Body of pancreas (tissue), 4 donors: ENCODE measurements at places on chromosomes 6 and 20. TPM values are rescaled to one million over a fixed set of nuclear protein-coding genes. Genes with fewer than 3 reads are reported as not detected.

Gene WFDC2
- total RNA-seq, result 11.9 TPM

GRCh38 chr6:18985061-18985460 is 597.9 kb downstream of the RNF144B start:
- no peaks in the 10 kb centered on the region for H3K27me3 ChIP-seq
- no peak for DNase-seq
- H3K4me3 ChIP-seq, result no peak overlapping the region
- no peaks in the 10 kb centered on the region for H3K36me3 ChIP-seq
- H3K4me1 ChIP-seq, result no peaks in the 10 kb centered on the region
- H3K27ac ChIP-seq, result no peak overlapping the region

Gene OPN5
- not detected for total RNA-seq

GRCh38 chr6:104282581-104282980 is 577.1 kb downstream of the HACE1 start:
- no peak overlapping the region for H3K4me3 ChIP-seq
- no peaks in the 10 kb centered on the region for H3K4me1 ChIP-seq
- no peaks in the 10 kb centered on the region for H3K36me3 ChIP-seq
- H3K27ac ChIP-seq, result no peak overlapping the region
- H3K27me3 ChIP-seq, result no peaks in the 10 kb centered on the region
- no peak for DNase-seq

- no peaks in the 10 kb centered on the region for H3K4me1 ChIP-seq
- no peaks in the 10 kb centered on the region for H3K27me3 ChIP-seq
- DNase-seq, result no peak
- H3K36me3 ChIP-seq, result no peaks in the 10 kb centered on the region
- H3K27ac ChIP-seq, result no peak overlapping the region
Measured at GRCh38 chr6:138800377-138801150, 4.7 kb downstream of the ECT2L start.

Gene OR2H2
- total RNA-seq, result not detected

Gene GLP1R
- total RNA-seq, result 5.7 TPM

DNA sequence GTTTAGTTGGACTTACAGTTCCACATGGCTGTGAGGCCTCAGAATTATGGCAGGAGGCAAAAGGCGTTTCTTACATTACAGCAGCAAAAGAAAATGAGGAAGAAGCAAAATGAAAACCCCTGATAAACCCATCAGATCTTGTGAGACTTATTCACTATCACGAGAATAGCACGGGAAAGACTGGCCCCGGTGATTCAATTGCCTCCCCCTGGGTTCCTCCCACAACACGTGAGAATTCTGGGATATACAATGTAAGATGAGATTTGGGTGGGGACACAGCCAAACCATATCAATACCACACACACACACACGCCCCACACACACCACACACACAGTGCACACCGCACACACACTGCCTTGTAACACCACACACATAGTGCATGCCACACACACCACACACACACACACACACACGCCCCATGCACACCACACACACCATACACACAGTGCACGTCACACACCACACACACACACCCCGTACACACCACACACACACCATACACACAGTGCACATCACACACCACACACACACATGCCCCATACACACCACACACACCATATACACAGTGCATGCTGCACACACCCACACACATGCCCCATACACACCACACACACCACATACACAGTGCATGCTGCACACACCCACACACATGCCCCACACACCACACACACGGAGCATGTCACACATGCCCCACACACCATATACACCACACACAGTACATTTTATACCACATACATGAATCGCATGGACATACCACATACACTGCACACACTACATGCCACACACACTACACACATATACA is 310.5 kb downstream of the TAF4 start:
- no peak for DNase-seq
- H3K4me3 ChIP-seq, result no peak overlapping the region
- no peaks in the 10 kb centered on the region for H3K36me3 ChIP-seq
- peaks cover 3% of the 10 kb centered on the region for H3K27me3 ChIP-seq
- H3K27ac ChIP-seq, result no peak overlapping the region
- no peaks in the 10 kb centered on the region for H3K4me1 ChIP-seq

Gene PDE7B
- 1.0 TPM for total RNA-seq

Gene AARS2
- 9.6 TPM for total RNA-seq

GRCh38 chr20:22617160-22617559 is 32.8 kb upstream of the FOXA2 start:
- no peaks in the 10 kb centered on the region for H3K36me3 ChIP-seq
- H3K4me1 ChIP-seq, result peaks cover 5% of the 10 kb centered on the region
- H3K27me3 ChIP-seq, result no peaks in the 10 kb centered on the region
- no peak overlapping the region for H3K4me3 ChIP-seq
- H3K27ac ChIP-seq, result peak overlapping the region; percentile 27
- DNase-seq, result peak; percentile 88

- no peaks in the 10 kb centered on the region for H3K36me3 ChIP-seq
- DNase-seq, result no peak
- no peak overlapping the region for H3K27ac ChIP-seq
- H3K27me3 ChIP-seq, result no peaks in the 10 kb centered on the region
- H3K4me3 ChIP-seq, result no peak overlapping the region
Measured at GRCh38 chr6:156852858-156853216, 75.7 kb downstream of the ARID1B start.

Gene ADGB
- not detected for total RNA-seq

Gene PLCB4
- 1.3 TPM for total RNA-seq

- no peaks in the 10 kb centered on the region for H3K27me3 ChIP-seq
- DNase-seq, result no peak
- peaks cover 7% of the 10 kb centered on the region for H3K36me3 ChIP-seq
- H3K4me3 ChIP-seq, result no peak overlapping the region
- H3K4me1 ChIP-seq, result peaks cover 7% of the 10 kb centered on the region
Measured at GRCh38 chr20:25319241-25320034, 71.2 kb downstream of the ABHD12 start.

GRCh38 chr20:33419140-33419974 is 18.0 kb upstream of the CDK5RAP1 start:
- H3K27ac ChIP-seq, result no peak overlapping the region
- no peak for DNase-seq
- H3K27me3 ChIP-seq, result no peaks in the 10 kb centered on the region
- no peak overlapping the region for H3K4me3 ChIP-seq
- peaks cover 4% of the 10 kb centered on the region for H3K4me1 ChIP-seq
- H3K36me3 ChIP-seq, result no peaks in the 10 kb centered on the region

DNA sequence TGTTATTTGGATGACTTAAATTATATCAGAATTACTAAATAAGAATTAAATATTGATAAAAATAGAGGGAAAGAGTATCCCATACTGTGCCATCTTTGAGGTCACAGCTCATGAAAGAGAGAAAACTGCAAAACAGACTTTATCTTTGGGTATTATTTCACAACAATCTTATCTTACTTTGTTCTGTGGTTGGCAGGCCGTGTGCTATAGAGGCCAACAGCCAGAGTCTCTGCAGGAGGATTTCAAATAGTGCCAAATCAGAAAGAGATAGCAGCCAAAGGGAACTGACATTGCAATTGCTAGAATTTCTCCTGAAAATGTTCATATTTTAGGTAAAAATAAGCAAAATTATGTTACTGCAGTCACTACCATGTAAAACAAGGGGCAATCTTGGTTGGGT is 354.2 kb downstream of the GRIK2 start:
- H3K4me3 ChIP-seq, result no peak overlapping the region
- H3K27me3 ChIP-seq, result no peaks in the 10 kb centered on the region
- H3K36me3 ChIP-seq, result no peaks in the 10 kb centered on the region
- peak; percentile 31 for DNase-seq
- peaks cover 11% of the 10 kb centered on the region for H3K4me1 ChIP-seq

- no peaks in the 10 kb centered on the region for H3K27me3 ChIP-seq
- no peaks in the 10 kb centered on the region for H3K36me3 ChIP-seq
- H3K4me1 ChIP-seq, result no peaks in the 10 kb centered on the region
Measured at GRCh38 chr6:1700278-1700967, 90.7 kb downstream of the FOXC1 start.

- no peaks in the 10 kb centered on the region for H3K4me1 ChIP-seq
- no peak overlapping the region for H3K4me3 ChIP-seq
- no peaks in the 10 kb centered on the region for H3K27me3 ChIP-seq
Measured at GRCh38 chr6:73688351-73688750, 7.7 kb upstream of the CD109 start.

GRCh38 chr6:93819189-93819588 is 399.8 kb upstream of the EPHA7 start:
- no peaks in the 10 kb centered on the region for H3K27me3 ChIP-seq
- no peak for DNase-seq
- H3K27ac ChIP-seq, result no peak overlapping the region

Gene SPATS1
- total RNA-seq, result not detected

GRCh38 chr20:63090052-63090451 is 83.3 kb upstream of the BHLHE23 start:
- peak; percentile 1 for DNase-seq
- H3K27me3 ChIP-seq, result no peaks in the 10 kb centered on the region
- no peaks in the 10 kb centered on the region for H3K36me3 ChIP-seq
- H3K4me3 ChIP-seq, result no peak overlapping the region
- H3K4me1 ChIP-seq, result no peaks in the 10 kb centered on the region

DNA sequence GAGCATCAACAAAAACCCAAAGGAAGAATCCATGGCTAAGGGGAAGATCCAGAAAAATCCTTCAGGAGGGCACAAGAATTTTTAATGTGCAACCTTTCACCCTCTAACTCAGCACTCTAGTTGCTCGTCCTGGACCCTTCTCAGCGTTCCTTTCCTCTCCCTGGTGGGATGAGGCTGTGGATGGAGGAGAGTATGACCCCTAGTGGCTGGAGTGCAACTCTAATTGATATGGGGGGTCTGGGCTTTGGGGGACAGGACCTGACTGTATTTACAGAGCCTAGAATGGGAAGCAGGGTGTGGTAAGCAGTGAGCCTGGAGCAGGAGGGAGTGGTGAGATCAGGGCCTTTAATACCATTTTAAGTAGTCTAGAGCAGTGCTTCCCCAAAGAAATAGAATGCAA is 83.9 kb upstream of the CEP85L start:
- no peak overlapping the region for H3K27ac ChIP-seq
- DNase-seq, result no peak
- H3K4me3 ChIP-seq, result no peak overlapping the region

DNA sequence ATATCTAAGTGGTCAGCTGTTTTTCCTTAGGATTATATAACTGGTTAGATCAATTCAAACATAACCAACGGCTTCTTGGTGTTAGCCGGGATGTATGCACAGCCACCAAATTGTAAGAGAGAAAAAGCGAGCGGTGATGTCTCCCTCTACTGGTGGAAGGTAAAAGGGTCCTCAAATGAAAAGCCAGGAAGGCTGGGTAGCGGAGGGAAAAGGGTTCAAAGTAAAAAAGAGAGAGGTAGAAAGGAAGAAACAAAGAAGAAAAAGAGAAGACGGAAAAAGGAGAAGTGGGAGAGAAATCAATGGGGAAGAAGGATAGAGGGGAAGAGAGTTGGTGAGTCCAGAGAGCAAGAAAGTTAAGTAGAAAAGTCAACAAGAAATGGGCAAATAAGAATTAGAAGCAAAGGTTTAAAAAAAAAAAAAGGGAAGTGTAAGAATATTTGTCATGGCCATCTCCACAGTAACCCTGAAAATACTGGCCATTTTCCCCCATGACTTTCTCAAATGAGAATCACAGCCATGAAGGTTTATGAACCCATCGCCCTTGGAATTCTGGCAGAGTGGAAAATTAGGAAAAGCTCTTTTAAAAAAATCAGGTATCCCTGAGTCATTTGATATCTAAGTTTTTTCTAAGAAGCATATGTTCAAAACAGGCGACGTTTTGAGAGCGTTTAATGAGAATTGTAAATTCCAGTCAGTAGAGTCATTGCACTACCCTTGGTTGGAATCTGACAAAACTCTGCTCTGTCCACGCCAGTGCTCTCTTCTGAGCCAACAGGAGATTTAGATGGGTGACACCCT is 155.6 kb upstream of the SNX9 start:
- no peaks in the 10 kb centered on the region for H3K4me1 ChIP-seq
- no peak overlapping the region for H3K4me3 ChIP-seq
- no peak overlapping the region for H3K27ac ChIP-seq
- DNase-seq, result peak; percentile 63
- no peaks in the 10 kb centered on the region for H3K27me3 ChIP-seq
- no peaks in the 10 kb centered on the region for H3K36me3 ChIP-seq

DNA sequence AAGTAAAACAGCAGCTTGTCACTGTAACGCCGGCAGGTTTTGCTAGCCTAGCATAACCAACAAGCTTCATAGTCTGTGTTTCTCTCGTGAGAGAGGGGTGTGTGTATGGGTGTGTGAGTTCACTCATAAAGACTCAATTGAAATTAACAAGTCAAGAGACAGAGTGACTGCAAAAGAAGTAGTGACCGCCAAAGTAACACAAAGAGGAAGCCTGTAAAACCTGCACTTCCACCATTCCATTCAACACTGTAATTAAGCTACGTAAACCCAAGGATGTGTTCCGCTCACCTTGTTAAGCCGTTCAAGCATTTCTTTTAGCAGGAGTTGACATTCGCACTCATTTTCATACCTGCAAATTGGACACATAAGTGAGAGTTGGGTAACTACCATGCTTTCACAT is 6.6 kb downstream of the BFSP1 start:
- no peak for DNase-seq
- H3K4me3 ChIP-seq, result no peak overlapping the region
- no peak overlapping the region for H3K27ac ChIP-seq
- no peaks in the 10 kb centered on the region for H3K36me3 ChIP-seq
- no peaks in the 10 kb centered on the region for H3K4me1 ChIP-seq

Gene TUBB1
- total RNA-seq, result not detected

Gene PNISR
- 107 TPM for total RNA-seq

Gene TCFL5
- 7.5 TPM for total RNA-seq

- no peak overlapping the region for H3K4me3 ChIP-seq
- peaks cover 15% of the 10 kb centered on the region for H3K4me1 ChIP-seq
- no peak overlapping the region for H3K27ac ChIP-seq
- H3K27me3 ChIP-seq, result no peaks in the 10 kb centered on the region
Measured at GRCh38 chr20:47126709-47127108, 229.8 kb downstream of the ZMYND8 start.

DNA sequence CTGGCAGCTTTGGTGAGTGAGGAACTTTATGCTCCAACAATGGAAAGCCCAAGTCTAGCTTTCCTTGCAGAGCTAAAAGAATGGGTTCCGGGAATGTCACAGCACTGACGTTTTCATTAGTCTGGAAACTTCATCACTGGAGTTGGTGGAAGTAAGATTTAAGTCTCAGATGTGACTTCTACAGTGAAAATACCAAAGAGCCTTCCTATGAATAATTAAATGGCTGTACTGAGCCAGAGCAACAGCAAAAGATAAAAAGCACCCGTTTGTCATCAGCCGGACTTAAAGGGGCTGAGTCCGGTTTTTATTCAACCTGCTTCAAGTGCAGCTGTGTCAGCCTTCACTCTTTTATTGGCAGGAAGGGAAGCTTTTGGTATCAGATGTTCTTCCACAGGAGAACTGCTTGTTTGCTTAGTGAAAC is 46.5 kb upstream of the SHLD1 start:
- no peak overlapping the region for H3K4me3 ChIP-seq
- H3K27me3 ChIP-seq, result no peaks in the 10 kb centered on the region
- no peak for DNase-seq
- H3K4me1 ChIP-seq, result no peaks in the 10 kb centered on the region
- no peaks in the 10 kb centered on the region for H3K36me3 ChIP-seq
